ENCODE measurements at places on chromosomes 12 and 14.

DNA sequence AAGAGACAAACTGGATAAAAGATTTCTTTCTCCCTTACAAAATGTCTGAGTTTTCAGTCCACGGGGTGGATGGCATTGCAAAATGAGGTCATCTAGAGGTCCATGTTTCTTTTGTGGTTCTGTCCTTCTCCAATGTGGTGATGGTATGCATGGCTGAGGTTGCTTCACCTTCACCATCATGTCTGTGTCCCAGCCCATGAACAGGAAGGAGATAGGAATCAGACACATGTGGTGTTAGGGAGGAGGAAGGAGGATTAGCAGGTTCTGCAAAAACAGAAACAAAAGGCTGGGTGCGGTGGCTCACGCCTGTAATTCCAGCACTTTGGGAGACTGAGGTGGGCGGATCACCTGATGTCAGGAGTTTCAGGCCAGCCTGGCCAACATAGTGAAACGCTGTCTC, 11.0 kb upstream of the AEBP2 start:
- DNase-seq, result no peak

- DNase-seq, result no peak
Observed at GRCh38 chr14:96567289-96567899, 65.2 kb downstream of the PAPOLA start.

DNA sequence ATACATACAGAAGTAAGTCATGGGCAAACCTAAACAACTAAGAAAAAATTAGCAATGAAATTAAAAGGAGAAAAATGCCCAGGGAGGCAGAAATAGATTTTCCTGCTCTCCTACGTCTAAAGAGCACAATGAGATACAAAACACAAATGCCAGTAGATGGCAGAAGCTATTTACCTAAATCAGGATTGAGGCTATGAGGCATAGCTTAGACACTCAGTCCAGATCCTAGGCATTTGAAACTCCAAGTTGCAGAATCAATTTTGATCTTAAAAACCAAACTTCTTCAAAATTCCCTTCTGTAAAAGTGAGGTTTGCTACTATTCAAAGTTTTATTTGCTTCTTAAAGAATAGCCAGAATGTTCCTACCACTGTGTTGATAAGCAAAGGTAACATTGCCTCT, 368.6 kb downstream of the DAD1 start:
- DNase-seq, result no peak

- DNase-seq, result no peak
Observed at GRCh38 chr12:94141892-94142291, 6.5 kb upstream of the PLXNC1 start.

DNA sequence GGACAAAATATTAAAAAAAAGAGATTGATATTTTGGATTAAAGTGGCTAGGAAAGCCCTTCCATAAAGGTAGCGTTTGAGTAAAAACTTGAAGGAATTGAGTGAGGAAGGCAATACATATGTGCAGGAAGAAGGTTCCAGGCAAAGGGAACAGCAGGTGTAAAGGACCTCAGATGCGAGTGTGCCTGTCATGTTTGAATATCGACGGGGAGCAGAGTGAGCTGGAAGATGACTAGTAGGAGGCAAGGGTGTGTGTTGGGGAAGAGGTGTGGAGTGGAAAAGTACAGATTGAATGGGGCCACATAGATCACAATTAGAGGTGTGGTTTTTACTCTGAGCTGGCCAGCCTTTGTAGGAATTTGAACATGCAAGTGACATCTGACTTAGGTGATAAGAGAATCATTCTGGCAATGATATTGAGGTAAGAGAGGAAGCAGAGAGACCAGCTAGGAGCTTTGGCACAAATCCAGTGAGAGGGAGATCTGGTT, 15.0 kb upstream of the FBXO33 start:
- no peak for DNase-seq

- no peak for DNase-seq
Observed at GRCh38 chr14:99589031-99589441, 15.0 kb downstream of the CCDC85C start.

DNA sequence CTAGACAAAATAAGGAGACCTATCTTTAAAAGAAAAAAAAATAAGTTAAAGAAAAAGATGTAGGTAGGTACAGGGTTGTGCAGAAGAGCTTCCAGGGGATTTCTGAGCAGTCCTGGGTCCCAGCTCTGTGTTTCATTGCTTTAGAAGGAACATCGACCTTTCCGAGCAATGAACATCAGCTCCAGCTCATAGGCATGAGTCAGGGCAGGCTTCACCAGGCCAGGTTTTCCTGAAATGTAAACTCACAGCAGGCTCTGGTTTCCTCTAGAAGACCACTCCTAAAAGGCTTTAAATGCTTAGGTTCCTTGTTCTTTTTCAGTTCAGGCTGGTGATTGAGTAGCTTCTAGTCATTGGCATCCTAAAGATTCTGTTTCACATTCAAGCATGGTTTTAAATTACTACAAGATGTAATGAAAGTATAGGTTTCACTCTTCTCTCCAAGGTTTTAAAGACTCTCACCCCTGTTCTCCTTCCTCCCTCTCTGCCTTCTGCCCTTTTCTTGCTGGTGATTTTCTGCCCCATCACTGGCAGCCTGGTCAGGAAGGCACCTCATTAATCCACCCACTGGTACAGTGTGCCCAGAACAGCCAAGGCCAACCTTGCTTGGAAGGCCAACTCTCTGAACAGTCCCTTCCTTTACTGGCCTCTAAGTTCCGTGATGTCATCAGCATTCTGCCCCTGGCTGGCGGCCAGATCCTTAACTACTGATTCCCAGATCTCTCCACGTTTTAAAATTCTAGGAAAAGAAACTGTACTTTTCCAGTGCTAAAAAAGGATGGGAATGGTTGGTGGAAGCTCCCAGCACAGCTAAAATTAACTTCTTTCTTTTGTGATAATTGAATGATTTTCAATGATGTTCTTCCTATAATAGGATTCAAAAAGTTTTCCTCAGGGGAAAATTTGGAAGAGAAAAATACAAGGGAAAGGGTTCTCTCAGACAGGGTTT, 109.4 kb upstream of the HIF1A start:
- no peak for DNase-seq

- no peak for DNase-seq
Observed at GRCh38 chr12:50824914-50825313, 17.8 kb upstream of the TMPRSS12 start.

GRCh38 chr12:2857021-2857431, at the start of gene TEX52:
TEX52 (minus strand) TSS chr12:2857039; CDS start chr12:2857026, 13 bp downstream.
- DNase-seq, result no peak

DNA sequence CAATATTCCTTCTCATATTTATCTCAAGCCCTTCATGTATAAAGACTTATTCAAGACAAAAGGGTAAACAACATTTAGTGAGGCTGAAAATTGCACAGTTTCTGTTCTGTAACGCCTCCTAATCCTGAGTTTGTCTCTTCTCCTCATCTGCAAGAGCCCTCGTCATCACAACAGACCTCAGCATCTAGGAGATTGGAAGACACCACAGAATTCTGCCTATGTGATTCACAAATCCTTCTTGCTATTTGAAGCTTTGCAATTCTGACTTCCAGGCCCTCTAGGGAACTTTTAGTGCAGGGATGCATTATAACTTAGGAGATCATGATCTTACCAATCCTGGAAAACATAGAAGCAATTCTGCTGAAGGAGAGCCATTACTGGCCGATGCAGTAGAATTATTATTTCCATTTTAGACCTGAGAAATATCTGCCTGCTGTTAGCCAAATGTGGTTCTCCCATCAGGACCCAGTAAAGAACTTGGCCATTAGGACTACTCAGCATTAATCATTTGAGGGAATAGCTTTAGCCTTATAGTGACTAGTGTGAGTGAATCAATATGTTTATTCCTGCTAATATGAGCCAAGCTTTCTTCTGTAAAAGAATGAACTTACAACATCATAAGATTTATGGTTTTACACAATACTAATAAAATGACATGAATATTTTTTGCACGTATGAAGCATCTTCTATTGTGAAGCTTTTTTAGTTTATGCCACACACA, 119.5 kb downstream of the ANO4 start:
- DNase-seq, result no peak

GRCh38 chr14:71138448-71139293, 231.4 kb downstream of the PCNX1 start:
- peak; percentile 21 for DNase-seq

DNA sequence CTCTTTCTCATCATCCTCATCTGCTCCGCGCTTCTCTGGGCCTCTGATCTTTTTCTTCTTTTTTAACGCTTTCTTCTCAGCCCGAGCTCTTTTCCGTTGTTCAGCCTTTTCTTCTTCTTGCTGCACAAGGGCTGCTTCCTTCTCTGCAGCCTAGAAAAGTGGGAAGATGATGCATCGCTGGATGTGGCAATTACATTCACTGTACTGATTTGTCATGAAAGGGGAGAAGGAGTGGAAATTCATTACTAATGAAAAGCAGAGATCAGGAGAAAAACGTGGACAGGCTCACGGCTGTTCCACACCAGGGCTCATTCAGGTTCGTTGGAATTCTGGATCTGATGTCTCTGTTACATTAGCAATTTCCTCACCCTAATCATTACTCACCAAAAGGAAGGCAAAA, 15.1 kb downstream of the FICD start:
- DNase-seq, result no peak

- peak; percentile 6 for DNase-seq
Observed at GRCh38 chr14:20262642-20263128, 23.6 kb downstream of the OR11H4 start.

GRCh38 chr12:58487678-58488161, 432.6 kb downstream of the LRIG3 start:
- DNase-seq, result no peak

DNA sequence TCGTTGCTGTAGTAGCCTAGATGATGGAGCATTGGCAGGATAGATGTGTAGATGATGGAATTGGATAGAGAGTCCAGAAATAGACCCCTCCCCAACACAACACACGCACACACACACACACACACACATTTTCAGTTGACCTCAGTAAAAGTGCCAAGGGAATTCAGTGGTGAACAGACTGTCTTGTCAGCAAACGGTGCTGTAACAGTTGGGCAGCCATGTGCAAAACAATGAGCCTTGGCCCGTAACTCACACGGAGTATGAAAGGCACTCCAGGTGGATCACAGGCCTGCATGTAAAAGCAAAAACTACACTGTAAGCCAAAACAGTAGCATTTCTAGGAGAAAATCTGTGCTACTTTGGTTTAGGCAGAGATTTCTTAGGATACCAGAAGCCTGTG, 87.8 kb downstream of the DDX51 start:
- no peak for DNase-seq

- DNase-seq, result no peak
Observed at GRCh38 chr12:75390156-75390898, 562 bp upstream of the GLIPR1L2 start.

DNA sequence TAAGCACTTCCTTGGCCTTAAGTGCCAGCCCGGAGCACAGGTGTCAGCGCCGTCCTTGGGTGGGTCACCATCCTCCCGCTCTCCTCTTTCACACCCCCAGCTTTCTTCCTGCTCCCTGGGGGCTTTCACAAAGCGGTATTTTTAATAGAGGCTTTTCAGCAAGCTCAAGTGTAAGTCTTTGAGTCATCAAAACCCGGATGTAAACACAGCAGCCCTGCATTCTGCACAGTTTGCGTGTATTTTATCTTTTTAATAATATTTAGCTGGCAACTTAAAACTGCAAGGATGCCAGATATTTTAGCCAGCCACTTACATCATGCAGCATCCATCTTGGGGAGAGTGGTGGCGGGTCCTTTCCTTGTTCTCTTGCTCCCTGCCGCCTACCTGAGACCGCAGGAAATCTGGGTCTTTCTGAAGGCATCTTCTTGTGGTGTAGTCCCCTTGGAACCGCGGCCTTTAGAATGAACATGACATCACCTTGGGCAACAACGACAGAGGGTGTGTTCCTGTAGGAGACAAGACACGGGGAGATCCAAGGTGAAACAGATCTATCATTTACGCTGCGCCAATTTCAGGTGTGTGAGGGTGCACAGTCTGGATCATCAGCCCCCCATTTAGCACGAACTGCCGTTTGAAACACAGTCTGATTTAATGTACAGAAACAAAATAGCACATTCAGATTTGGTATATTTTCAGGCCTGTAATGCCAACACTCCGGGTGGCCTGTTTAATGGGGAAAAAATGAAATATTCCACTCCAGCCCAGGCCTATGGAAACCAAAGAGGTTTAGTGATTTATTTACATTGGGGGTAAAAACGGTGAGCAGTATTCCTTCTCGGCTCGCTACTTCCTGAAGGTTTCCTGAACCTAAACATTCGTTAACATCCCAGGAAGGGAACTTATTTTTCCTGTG, 12.5 kb upstream of the IRF2BPL start:
- DNase-seq, result no peak

DNA sequence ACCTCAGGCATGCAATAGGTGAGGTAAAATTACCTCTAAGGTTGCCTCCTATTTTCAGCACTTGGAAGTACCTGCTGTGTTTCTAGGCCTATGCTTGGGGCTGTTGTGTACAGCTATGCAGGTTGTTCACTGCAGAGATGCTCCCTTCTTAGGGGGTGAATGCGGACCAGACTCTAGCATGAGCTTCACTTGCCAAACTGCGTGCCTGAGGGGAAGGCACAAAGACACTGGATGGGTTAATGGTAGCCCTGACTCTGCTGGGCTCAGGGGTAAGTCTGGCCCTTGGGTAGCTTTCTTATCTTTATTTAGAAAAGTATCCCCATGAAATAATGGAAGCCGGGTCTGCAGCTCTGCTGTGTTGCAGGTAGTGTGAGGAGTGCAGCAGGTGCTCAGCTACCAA, 35.7 kb downstream of the B4GALNT3 start:
- DNase-seq, result no peak

- DNase-seq, result no peak
Observed at GRCh38 chr12:77118696-77119095, 53.3 kb upstream of the E2F7 start.

DNA sequence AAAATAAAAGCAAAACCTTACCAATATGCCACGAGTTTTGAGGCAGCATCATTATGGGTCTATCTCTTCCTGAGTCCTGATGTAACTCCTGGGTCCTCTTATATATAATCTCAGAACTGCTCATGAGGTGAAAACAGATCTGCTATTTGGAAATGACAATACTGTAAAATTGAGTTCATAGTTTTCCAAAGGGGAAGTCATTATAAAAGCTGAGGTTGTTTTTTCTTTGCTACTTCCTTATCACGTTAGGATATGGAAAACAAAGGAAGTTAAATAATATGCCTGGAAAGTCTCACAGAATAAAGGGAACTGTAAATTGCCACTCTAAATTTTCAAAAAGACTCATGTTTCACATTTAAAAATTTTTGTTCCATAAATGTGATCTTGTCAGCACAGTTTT, at the start of gene CD163L1:
Gene CD163L1, minus strand, starts transcription at position 78 of the 400 bp plus-strand sequence. Its CDS starts 26 bp downstream, at position 52.
- no peak for DNase-seq

DNA sequence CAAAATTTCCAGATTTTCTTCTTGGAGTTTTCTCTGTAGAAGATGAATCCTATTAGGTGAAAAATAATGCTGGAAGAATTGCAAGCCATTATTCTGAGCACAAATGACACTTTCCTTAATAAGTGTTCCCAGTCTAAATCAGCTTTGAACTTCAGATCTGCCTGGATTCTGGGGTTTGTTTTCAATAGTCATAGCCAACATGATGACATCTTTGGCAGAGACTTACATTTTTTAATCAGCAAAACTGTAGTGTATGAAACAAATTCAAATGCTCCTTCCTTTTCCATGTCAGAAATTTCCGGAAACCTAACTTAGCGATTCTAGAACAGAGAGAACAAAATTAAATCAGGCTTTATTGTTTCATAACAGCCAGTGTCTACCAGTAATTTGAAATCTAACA, 88.5 kb downstream of the TSPAN8 start:
- no peak for DNase-seq

- DNase-seq, result no peak
Observed at GRCh38 chr12:11496157-11496851, 100.9 kb upstream of the PRB2 start.
